Esophagus muscularis mucosa (tissue), 4 donors: ENCODE measurements at places on chromosomes 2 and 18. TPM values are rescaled to one million over a fixed set of nuclear protein-coding genes. Genes with fewer than 3 reads are reported as not detected.

The HOXD4 gene
- total RNA-seq, result 2.8 TPM

The C2orf78 gene
- total RNA-seq, result not detected

The PREPL gene
- 33.6 TPM for total RNA-seq

The ZBTB7C gene
- 6.3 TPM for total RNA-seq

The SLC9A2 gene
- total RNA-seq, result 0.17 TPM

The CAD gene
- total RNA-seq, result 16.2 TPM

The CYP27C1 gene
- total RNA-seq, result not detected

The TRIM43 gene
- total RNA-seq, result not detected

The NDUFAF7 gene
- total RNA-seq, result 12.3 TPM

DNA sequence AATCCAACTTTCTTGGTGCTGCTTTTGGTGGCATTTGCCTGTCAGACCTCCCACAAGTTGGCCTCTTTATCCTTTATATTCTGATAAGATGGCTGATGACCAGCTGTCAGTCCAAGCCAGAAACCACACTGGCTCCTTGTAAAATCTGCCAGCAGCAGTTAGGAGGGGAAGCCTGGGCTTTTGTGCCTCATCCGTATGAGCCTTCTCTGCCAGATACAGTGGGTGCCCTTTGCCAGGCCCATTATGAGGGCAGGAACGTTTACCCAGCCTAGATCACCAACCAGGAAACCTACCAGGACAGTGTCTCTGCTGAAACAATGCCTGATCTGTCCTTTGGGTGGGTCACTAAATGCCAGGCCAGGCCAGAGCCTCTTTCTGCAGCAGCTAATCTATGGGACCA is 202.9 kb upstream of the SP5 start:
- H3K4me1 ChIP-seq, result no peaks in the 10 kb centered on the region
- H3K4me3 ChIP-seq, result no peak overlapping the region
- H3K36me3 ChIP-seq, result no peaks in the 10 kb centered on the region
- no peak for DNase-seq
- H3K27me3 ChIP-seq, result no peaks in the 10 kb centered on the region
- no peak overlapping the region for H3K27ac ChIP-seq

DNA sequence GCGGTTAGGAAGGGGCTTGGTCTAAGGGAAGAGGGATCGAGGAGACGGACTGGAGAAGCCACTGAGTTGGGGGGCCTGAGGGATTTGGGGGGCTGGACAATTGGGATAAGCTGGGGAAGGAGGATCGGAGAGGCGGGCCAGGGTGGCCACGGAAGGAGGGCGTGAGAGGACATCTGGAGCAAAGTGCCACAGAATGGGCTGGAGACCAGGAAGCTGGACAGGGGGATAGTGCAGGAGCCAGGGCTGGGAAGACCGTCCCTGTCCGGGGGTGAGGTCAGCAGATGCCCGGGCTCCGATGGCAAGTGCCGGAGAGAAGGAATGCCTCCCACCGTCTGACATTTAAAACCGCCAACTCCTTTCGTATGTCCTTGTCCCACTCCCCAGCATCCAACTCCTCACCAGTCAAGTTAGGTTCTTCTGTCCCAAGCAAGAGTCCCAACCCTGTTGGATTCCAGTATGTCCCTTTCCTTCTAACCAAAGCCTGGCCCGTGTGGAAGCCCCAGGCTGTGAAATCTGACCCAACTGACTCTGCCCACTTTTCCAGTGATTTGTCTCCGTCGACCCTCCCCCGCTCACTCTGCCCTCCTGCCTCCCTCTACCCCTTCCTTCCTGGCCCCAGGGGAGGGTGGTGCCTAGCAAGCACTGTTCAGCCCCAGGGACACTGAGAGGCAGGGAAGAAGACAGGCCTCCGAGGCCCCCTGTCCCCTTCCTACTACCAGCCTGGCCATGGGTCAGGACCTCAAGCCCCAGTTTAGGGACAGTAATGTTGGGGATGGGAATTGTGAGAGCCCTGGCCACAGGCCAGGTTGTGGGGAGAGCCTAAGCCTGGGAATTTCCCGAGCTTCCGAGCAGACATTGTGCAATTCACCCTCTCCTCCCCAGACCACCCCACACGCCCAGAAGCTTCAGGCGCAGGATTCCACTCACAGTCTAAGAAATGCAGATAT is 31.5 kb upstream of the TMBIM1 start:
- no peaks in the 10 kb centered on the region for H3K36me3 ChIP-seq
- H3K4me3 ChIP-seq, result peak overlapping the region; percentile 94
- DNase-seq, result peak; percentile 91
- no peaks in the 10 kb centered on the region for H3K27me3 ChIP-seq
- peaks cover 25% of the 10 kb centered on the region for H3K4me1 ChIP-seq
- H3K27ac ChIP-seq, result peak overlapping the region; percentile 67

DNA sequence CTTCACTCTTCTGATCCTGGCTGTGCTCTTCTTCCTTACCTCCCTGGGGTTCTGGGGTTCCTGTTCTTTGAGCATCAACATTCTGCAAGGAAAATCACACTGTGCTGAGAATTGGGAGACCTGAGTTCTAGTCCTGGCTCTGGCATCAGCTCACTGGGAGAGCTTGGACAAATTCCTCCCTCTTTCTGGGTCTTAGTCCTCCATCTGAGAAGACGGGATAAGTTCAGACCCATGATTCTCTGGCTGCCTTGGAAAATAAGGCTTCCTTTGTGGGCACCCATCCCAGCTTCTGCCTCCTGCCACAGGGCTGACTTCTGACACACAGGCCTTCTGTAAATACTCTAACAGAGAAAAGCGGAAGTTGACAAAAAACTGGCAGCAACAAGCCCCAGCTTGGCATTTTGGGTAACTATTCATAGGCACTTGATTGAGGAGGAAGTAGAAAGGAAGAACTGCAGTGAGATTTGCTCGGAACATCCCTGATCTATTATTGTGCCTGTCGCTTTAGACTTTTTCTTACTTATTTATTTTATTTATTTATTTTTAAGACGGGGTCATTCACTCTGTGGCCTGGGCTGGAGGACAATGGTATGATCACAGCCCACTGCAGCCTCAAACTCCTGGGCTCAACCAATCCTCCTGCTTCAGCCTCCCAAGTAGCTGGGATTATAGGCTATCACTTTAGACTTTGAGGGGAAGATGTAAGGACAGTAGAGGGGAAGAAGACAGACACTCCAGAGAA is 7.9 kb downstream of the PCBP1 start:
- no peak for DNase-seq
- H3K4me1 ChIP-seq, result peaks cover 34% of the 10 kb centered on the region
- no peaks in the 10 kb centered on the region for H3K36me3 ChIP-seq
- no peaks in the 10 kb centered on the region for H3K27me3 ChIP-seq

DNA sequence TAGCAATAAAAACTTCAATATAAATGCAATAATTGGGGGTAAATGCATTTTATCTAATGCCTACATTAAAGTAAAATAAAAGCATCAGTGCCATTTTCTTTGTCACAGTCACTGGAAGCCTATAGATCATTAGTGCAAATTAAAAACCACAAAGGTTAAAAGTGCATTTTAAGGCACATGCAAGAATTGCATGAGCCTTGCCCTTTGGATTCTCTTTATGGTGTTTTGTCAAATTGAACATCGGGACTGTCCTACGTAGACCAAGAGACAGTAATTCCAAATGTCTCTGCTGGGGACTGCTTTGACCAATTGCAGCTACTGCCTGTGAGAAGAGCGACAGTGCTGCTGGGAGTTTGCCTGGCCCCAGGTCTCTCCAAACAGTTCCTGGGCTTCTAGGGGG is 130.3 kb upstream of the SATB2 start:
- no peak overlapping the region for H3K27ac ChIP-seq
- H3K36me3 ChIP-seq, result no peaks in the 10 kb centered on the region
- no peaks in the 10 kb centered on the region for H3K4me1 ChIP-seq
- no peak for DNase-seq
- no peak overlapping the region for H3K4me3 ChIP-seq
- H3K27me3 ChIP-seq, result no peaks in the 10 kb centered on the region

DNA sequence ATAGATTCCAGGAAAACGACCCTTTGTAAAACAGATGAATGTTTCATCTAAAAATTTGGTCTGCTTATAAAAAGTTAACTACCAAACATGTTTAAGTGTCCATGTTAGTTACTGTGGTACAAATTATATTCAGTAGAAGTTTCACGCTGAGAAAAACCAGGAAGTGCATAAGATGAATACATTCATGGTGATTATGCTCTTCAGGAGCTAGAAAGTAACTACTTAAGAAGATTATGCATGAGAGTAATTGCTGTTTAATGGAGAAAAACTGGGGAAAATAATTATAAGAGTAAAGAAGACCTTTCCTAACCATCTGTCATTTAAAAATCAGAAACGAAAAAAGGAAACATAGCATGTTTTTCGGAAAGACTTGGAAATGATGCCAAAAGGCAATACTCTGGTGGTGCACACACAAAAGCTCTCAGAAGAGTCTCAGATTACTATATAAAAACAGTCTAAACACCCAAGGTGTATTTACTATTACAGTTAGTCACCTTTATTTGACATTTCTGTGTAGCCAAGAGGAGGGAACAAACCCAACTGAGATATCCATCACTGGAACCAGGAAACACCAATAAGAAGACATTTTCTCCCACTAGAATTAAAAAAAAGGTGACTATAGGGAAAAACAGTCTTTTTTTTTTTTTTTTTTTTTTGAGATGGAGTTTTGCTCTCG is 38.8 kb upstream of the METTL21A start:
- no peak for DNase-seq
- H3K27me3 ChIP-seq, result no peaks in the 10 kb centered on the region
- H3K27ac ChIP-seq, result no peak overlapping the region
- no peaks in the 10 kb centered on the region for H3K4me1 ChIP-seq

- H3K4me1 ChIP-seq, result no peaks in the 10 kb centered on the region
- H3K36me3 ChIP-seq, result no peaks in the 10 kb centered on the region
- H3K27ac ChIP-seq, result no peak overlapping the region
- DNase-seq, result no peak
- no peak overlapping the region for H3K4me3 ChIP-seq
Measured at GRCh38 chr2:112995346-112995920, 9.8 kb upstream of the IL36A start.

- H3K27ac ChIP-seq, result no peak overlapping the region
- H3K36me3 ChIP-seq, result no peaks in the 10 kb centered on the region
- DNase-seq, result no peak
- no peaks in the 10 kb centered on the region for H3K27me3 ChIP-seq
- H3K4me1 ChIP-seq, result no peaks in the 10 kb centered on the region
Measured at GRCh38 chr2:67918471-67918870, 144.3 kb downstream of the C1D start.

- H3K27me3 ChIP-seq, result no peaks in the 10 kb centered on the region
- H3K36me3 ChIP-seq, result peaks cover 20% of the 10 kb centered on the region
- no peak overlapping the region for H3K4me3 ChIP-seq
- H3K27ac ChIP-seq, result no peak overlapping the region
- H3K4me1 ChIP-seq, result no peaks in the 10 kb centered on the region
Measured at GRCh38 chr2:238015705-238016104, 45.1 kb upstream of the SCLY start.

DNA sequence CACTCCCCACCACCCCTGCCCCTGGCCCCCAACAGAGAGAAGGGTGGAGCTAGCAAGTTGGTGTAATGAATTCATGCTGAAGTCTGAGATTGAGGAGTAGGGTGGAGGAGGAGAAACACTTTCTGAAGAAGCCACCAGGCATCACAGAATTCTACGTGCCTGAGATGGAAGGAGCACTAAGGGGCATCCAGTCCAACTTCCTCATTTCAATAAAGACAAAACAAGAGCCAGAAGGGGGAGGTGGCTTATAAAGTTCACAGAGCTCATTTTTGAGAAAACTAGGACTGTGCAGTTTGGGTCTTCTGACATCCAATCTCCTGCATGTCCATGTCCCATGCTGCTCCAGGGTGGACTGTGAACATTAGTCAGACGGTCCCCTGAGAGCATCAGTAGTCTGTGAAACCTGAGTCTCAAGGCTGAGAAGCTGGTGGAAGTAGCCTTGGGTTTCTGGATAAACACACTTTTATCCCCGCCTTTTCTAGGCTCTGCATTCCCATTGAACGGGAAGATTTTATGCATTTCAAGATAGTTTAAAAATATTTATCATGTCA is 77.7 kb downstream of the TRIM43 start:
- H3K27ac ChIP-seq, result no peak overlapping the region
- H3K4me1 ChIP-seq, result no peaks in the 10 kb centered on the region
- H3K27me3 ChIP-seq, result no peaks in the 10 kb centered on the region
- no peaks in the 10 kb centered on the region for H3K36me3 ChIP-seq
- no peak overlapping the region for H3K4me3 ChIP-seq

DNA sequence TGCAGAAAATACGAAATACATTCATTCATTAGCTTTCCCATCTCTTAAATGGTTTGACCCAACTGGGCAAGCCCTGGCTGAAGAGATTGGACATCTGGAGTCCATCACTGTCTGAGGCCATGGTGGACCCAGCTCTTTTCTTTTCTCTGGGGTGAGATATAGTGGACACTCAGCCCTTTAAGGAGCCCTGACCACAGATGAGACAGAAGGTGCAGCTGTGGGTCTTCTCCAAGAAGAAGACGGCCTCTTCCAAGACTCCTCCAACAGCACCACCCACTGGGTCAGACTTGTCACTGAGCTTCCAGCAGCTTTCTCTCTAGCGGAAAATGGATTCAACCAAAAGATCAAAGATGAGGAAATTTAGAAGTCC is 27.2 kb downstream of the TWIST2 start:
- H3K36me3 ChIP-seq, result no peaks in the 10 kb centered on the region
- H3K4me3 ChIP-seq, result no peak overlapping the region
- H3K27me3 ChIP-seq, result no peaks in the 10 kb centered on the region

DNA sequence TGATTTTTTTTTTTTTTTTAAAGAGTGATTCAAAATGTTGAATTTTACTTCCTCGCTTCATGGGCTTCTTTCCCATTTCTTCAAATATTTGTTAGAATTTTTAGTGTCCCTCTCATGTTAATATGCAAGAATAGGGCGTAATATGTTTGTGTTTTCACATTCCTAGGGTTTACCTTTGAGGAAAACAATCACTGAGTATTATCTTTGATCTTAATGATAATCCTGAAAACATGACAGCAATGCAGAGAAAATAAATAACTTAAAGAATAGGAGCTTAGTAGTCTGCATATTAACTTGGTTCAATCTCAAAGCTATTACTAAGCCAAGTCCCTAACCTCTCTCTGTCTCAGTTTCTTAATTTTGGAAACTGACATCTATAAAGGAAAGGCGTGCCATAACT is 475.4 kb downstream of the NRXN1 start:
- no peaks in the 10 kb centered on the region for H3K36me3 ChIP-seq
- H3K27ac ChIP-seq, result no peak overlapping the region
- no peak for DNase-seq

DNA sequence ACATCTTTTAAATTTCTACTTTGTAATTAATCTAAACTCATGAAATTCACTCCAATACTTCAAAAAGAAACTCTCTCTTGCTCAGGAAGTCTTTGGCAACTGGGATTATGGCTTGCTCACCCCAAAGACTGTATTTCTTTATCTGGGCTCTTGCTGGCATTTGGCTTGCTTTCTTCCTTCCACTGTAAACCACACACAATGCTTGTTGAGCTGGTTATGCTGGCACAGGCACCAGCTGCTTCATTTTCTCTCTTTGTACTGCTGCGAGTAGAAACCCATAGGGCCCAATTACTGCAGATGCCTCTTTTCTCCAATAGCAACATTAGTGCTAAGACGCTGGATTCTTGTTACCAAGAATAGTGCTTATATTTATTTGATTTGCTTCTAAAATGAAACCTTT is 51.4 kb downstream of the SLC38A11 start:
- H3K27ac ChIP-seq, result no peak overlapping the region
- no peaks in the 10 kb centered on the region for H3K27me3 ChIP-seq
- no peak overlapping the region for H3K4me3 ChIP-seq
- no peaks in the 10 kb centered on the region for H3K36me3 ChIP-seq
